ENCODE measurements at places on chromosomes 2 and 18.

DNA sequence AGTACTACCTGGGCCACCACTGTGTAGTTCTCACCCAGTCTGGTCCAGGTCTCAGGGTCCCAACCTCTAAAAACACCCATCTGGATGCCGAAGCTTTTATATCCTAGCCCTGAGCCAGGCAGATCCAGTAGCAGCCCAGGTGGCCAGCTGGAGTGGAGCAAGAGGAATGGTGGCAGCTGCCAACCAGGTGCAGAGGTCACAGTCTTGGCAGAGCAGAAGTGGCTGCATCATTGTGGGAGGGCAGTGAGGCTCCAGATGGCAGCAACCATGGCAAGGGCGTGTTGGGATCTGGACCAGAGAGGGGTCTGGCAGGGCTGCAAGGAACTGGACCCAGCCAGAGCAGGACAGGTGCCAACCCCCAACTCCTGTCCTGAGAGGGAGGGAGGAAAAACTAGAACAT is 72.2 kb upstream of the AGAP1 start:
- no peak for DNase-seq

GRCh38 chr18:37343542-37343851 is 222.1 kb downstream of the CELF4 start:
- no peak for DNase-seq

GRCh38 chr18:55863876-55864275 is 275.9 kb upstream of the TCF4 start:
- no peak for DNase-seq

GRCh38 chr2:34096562-34097171 is 497.6 kb upstream of the FAM98A start:
- peak; percentile 50 for DNase-seq

- no peak for DNase-seq
Measured at GRCh38 chr2:237556773-237557632, 9.4 kb upstream of the PRLH start.

- no peak for DNase-seq
Measured at GRCh38 chr2:218406949-218407618, 7.4 kb downstream of the CTDSP1 start.

DNA sequence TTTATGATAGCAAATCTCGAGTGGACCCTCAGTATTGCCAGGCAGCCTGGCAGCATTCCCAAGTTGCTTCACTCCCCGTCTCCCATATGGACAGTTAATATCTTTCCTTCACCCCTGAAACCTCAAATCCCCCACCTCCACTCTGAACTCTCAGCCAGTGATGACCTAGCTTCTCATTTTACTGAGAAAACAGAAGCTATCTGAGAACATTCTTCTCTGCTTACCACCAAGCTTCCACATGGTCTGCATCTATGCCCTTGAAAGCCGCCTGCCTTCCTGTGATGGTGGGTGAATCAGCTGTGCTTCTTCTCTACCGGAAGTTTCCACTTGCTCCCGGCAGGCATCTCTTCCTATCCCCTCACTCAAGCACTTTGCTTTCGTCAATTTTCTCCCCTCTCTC is 529.2 kb downstream of the EPHA4 start:
- no peak for DNase-seq

- no peak for DNase-seq
Measured at GRCh38 chr2:10123281-10123680, 742 bp downstream of the RRM2 start.

DNA sequence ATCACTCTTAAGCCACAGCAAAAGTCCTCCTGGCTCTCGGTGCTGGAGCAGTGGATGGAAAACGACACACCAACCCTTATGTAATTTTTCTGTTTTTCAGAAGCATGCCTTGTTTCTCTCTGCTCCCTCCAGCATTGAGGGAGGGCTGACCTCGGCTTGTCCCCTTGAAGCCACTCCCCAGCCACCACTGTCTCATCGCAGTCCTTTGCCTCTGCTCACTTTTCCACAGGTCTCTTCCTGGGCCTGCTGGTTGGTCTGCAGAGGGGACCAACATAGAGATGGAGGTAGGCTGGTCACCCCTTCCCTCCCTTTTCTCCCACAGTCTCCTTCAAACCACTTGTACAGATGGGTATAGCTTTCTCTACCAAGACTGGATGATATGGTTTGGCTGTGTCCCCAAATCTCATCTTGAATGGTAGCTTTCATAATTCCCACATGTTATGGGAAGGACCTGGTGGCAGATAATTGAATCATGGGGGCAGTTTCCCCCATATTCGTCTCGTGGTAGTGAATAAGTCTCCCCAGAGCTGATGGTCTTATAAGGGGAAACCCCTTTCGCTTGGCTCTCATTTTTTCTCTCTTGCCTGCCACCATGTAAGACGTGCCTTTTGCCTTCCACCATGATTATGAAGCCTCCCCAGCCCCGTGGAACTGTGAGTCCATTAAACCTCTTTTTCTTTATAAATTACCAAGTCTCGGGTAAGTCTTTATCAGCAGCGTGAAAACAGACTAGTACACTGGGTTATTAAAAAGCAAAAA is 14.3 kb upstream of the RIOK3 start:
- DNase-seq, result no peak

GRCh38 chr2:236863729-236864126 is 222.0 kb upstream of the COPS8 start:
- DNase-seq, result no peak

DNA sequence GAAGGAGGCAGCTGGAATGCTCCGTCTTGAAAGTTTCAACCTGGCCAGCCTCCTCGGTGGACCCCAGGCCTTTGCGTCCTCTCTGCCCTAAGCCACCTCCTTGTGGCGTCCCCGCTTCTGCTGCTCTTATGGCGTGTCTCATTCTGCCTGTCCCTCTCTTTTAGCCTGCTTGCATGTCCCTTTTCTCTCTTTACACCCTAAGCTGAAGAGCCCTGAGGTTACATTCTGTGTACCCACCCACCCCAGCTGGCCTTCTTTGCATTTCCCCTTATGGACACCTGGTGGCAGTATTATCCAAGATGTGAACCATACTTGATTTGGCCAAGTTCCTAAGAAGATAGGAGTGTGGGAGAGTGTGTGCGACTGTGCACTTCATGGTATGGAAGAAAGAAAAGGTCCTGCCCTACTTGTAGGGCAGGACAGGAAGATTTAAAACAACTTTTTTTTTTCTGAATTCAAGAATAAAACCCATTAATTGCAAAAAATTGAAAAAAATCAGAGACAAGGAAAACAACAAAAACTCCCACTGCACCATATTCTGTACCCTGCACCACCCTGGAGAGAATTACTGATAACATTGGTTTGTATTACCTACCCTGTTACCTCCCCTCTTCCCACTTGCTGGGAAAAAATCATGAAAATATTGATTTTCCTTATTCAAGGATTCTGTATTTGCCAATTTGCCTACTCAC is 77.4 kb downstream of the DYSF start:
- DNase-seq, result peak; percentile 44

GRCh38 chr18:48085781-48086487 is 155.5 kb upstream of the SMAD2 start:
- DNase-seq, result no peak

DNA sequence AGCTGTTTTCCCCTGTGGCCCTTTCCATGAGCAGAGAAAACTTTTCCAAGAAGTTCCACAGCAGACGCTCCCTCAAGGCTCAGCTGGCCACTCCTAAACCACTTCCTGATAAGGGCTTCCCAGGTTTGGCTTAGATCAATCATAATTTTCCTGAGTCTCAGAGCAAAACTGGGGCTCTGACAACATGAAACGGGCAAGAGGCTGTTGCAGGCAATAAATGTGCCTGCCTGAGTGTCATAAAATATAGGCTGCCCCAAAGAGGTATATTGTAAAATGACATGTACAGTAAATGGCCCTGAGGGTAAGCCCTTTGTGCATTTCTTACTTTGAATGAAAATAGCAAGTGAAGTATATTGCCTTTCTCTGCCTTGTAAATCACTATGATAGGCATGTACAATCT is 105.6 kb upstream of the UXS1 start:
- no peak for DNase-seq

DNA sequence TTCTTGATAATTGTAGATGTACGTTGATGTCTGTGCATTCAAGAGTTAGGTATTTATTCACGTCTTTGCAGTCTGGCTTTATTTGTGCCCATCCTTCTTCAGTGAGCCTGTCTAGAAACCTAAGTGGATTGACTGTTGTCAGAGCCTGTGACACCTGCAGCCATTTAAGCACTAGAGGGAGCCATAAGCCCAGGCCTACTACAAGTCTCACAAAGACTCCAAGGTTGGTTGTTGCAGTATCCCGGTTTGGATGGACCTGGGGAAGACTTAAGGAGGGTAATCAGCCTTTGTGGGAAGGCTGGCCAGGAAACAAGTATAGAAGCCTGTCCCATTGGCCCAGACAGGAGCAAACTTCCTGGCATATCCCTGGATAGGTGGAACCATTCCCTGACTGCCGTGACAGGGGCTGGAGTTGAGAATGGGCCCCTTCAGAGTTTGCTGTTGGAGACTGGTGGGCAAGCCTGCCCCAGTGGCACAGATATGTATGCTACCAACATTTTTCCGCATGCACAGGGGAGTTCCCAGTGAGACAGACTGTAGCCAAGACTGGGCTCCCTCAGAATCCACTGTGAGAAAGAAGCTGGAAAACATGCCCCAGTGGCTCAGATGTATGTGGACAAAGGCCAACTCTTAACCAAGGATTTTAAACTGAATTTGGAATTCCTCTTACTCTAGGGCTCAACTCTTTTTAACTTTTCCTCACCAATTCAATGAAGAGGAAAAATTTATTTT is 9.3 kb upstream of the LRRC30 start:
- DNase-seq, result peak; percentile 57
